ENCODE measurements at places on chromosomes 2 and 18.

DNA sequence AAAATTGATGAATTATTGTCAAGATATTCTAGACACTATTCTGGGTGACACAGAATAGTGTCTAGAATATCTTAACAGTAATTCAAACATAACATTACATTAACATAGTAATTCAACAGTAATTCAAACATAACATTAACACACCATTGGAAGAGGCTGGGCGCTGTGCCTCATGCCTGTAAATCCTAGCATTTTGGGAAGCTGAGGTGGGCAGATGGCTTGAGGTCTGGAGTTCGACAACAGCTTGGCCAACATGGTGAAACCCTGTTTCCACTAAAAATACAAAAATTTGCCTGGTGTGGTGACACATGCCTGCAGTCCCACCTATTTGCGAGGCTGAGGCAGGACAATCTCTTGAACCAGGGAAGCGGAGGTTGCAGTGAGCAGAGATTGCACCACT lies 195.8 kb downstream of the ZRANB3 start:
- DNase-seq = no peak

DNA sequence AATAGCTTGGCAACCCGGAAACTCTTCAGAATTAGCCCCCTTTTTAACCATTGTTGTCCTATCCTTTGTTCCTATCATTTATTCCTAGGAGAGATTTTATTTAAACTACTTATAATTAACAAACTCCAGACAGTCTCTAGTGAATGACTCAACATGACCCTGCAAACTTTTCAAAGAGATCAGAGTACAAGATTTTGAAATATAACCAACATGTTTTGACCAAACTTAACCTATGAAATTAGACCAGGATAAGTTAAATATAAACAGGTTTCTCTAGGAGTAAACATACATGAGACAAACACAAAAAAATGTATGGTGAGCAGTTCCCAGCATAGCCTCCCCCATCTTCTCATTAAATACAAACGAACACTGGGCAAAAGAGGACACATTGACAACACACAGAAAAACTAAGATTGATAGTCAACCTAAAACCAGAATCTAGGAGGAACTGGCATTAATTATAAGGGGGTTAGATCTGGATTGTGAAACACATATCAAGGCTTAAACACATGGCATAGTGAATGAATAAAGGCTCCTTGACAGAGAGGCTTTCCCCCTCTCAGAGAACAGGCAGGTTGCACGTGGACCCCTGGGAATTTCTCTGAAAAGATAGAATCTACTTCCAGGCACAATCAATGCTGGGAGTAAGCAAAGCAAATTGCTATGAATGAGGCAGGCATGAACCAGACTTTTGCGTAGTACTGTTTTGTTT lies 284.1 kb downstream of the IRS1 start:
- no peak for DNase-seq

DNA sequence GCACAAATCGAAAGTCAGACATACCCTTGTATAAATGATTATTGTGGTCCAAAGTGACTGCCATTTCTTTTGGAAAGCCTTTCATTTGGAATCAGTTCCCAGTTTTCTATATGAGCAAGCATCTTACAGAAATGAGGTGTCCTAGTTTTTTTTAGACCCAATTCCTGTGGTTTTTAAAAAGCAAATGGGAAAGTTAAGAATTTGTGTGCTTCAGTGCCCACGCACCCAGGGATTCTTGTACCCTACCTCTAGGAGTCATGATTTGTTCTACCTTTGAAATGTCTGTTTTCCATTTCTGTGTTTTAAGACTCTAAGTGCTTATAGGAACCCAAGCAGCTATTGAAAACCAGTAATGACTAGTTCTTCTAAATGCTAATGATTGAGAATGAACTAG lies 218.1 kb downstream of the CAMKMT start:
- DNase-seq = no peak

DNA sequence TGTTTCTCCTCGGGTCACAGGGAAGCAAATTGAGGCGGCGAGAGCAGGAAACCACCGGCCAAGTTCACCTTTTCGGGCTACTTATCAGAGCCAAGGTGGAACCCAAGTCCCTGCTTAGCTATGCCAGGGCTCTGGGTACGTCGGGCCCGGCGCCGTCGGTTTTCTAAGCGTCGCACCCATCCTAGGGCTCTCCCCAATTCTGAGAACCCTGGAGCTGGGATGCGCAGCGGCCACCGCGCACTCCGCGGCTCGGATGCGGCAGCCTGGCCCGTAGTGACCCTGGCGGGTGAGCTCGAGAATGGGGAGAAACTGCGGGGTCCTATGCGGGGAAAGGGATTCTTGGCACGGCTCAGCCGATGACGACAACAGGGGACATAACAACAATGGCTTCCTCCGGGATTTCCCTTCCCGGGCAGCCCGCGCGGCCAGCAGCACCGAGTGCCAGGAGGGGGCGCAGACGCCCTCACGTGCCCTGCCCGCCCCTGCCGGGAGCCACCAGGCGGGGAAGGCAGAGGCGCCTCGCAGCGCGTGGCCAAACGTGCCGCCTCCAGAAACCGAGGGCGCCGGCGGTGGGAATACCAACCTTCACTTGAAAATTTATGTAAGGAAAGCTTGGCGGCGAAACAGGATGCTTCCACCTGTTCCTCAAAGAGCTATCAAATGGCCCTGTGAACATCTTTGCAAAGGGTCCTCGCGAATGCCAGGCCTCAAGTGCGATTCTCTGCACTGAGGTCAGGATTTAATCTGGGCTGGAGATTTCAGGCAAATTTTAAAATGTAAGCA lies 2.1 kb upstream of the SLC30A3 start:
- DNase-seq = peak; percentile 82

- DNase-seq = no peak
Observed at GRCh38 chr2:122748552-122749011, 993.1 kb downstream of the TSN start.
